NB4 (cell line): ENCODE measurements at places on chromosomes 1 and 21.

GRCh38 chr1:228180959-228181644, 15.5 kb downstream of the IBA57 start:
- no peak for DNase-seq

- DNase-seq, result no peak
Measured at GRCh38 chr1:242089911-242090310, 91.0 kb upstream of the MAP1LC3C start.

- DNase-seq, result no peak
Measured at GRCh38 chr1:78663923-78664322, 14.3 kb downstream of the IFI44 start.

- DNase-seq, result no peak
Measured at GRCh38 chr1:64867266-64867665, 99.1 kb downstream of the JAK1 start.

- no peak for DNase-seq
Measured at GRCh38 chr21:41196993-41197392, 29.0 kb downstream of the BACE2 start.

GRCh38 chr21:46001821-46002681, 20.5 kb downstream of the COL6A1 start:
- no peak for DNase-seq
